Dermis microvascular lymphatic vessel endothelial cell (primary cell): ENCODE measurements at places on chromosomes 2 and 18. TPM values are rescaled to one million over a fixed set of nuclear protein-coding genes. Genes with fewer than 3 reads are reported as not detected.
A peak's percentile ranks its signal among the peaks of the same experiment; 100 is the strongest.

DNA sequence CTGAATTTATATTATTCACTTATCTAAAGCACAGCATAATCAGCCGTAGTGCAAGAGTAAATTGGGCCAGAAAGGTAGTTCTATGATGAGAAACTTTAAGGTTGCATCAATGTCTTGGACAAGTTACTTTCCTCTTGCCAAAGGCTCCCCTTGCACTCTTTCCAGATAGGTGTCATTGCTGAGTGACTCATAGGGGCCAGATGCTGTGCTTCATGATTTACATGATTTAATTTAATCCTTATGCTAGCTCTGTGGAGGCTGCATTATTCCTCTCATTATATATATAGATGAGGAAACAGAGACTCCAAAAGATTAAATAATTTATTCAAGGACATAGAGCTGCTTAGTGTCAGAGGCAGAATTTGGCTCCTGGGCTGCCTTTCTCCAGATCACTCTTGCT lies 5.0 kb downstream of the CFAP221 start:
- no peak for DNase-seq

GRCh38 chr18:58013241-58014211 lies 30.5 kb upstream of the NEDD4L start:
- peak; percentile 16 for DNase-seq

DNA sequence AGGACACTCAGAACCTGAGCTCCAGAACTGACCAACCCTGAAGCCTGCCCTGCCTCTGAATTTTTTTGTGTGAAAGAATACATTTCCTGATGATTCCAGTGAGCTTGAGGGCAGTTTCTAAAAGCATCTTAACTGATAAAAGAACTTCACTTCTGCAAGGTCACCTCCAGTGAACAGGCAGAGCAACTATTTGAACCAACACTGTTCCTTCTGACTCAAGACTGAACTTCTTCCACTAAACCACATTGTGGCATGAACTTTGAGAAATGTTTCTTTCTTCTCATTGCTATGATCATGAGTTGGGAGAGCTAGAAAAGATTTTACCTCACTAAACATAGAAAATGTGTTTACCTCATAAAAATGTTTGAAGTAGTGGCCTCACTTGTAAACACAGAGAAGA lies 83.8 kb upstream of the SERTAD2 start:
- no peak for DNase-seq

GRCh38 chr2:113221846-113222245 lies 48.1 kb downstream of the PSD4 start:
- no peak for DNase-seq

- no peak for DNase-seq
Observed at GRCh38 chr2:129801575-129801974, 177.9 kb upstream of the RAB6C start.

DNA sequence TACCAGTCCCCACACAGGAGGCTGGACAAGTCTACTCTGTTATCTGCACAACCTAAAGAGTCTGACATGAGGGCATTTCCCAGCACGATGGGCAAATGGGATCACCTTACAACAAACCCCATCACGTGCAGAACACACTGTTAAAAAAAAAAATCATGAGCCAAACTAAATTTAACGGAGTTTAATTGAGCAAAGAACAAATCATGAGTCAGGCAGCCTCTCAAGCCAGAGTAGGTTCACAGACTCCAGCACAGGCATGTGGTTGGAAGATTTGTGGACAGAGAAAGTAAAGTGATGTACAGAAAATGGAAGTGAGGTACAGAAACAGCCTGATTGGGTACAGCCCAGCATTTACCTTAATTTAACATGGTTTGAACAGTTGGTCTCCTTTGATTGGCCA lies 59.9 kb downstream of the KYNU start:
- no peak for DNase-seq

- no peak for DNase-seq
Observed at GRCh38 chr18:3513481-3513880, 63.5 kb downstream of the TGIF1 start.

- DNase-seq, result no peak
Observed at GRCh38 chr2:46157072-46157965, 139.9 kb upstream of the EPAS1 start.

DNA sequence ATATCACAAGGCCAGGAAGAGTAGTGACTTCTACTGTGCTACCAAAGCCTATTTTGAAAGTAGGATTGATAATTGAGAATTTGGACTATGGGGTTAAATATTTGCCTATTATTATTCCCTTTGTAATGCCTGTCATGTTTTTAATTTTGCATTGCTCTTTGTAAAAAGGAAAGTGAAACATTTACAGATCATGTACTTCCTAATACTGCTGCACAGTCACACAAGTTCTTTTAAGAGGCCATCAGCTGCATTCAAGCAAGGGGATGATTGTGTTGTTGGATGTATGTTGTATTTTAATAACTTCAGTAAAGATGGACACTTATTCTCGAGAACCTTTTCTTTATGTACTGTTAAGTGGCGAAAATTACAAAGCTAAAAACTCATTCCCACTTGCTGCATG lies 70.1 kb downstream of the PLEKHA3 start:
- DNase-seq, result no peak

GRCh38 chr2:128322715-128323554 lies 4.3 kb upstream of the HS6ST1 start:
- no peak for DNase-seq

DNA sequence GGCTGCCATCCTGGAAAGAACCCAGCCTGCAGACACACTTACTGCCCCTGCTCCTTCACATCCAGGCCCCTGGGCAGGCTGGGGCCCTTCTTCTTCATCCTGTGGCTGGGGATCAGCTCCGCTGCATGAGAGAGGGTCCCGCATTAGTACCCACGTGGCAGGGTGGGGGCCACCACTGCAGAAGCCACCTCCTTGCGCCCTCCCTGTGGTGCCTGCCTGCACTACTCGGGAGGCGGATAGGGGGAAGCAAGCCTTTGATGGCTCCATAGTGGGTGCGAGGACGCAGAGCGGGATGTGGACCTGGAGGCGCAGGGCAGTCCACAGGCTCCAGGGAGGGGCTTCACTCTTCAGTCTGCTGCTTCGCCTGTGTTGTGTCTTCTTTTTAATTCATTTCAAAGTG lies 46.7 kb downstream of the GPC1 start:
- no peak for DNase-seq

GRCh38 chr2:156472686-156473085 lies 36.5 kb downstream of the GPD2 start:
- no peak for DNase-seq

Gene FAM168B
- total RNA-seq, result 78.4 and 113 TPM in 2 replicates

- no peak for DNase-seq
Observed at GRCh38 chr18:59416818-59417217, 57.8 kb upstream of the LMAN1 start.

- DNase-seq, result no peak
Observed at GRCh38 chr18:10410472-10411308, 43.7 kb upstream of the APCDD1 start.

DNA sequence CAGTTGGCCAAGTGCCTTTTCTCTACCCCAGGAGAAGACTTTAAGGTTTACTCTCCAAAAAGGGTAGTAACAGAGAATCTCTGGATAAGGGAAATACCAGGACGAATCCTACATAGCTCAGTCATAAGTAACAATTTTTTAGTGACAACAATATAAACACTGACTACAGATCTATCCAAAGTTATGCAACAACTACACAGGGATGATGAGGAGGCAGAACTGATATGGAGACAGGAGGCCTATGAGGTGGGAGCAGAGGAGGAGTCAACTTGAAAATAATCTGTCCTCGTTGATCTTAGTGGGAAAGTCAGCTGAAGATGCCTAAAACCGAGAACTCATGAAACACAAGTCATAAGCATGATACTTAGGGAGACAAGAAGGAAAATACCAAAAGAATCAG lies 40.2 kb downstream of the SLC35F5 start:
- no peak for DNase-seq

Gene MLPH
- total RNA-seq, result 0.25 TPM in 1 of 2 replicates, not detected in the other

Gene SPATA3
- not detected in 2 replicates for total RNA-seq

- DNase-seq, result no peak
Observed at GRCh38 chr2:144240656-144241339, 279.1 kb downstream of the ZEB2 start.

Gene CTNNA2
- total RNA-seq, result not detected in 2 replicates

DNA sequence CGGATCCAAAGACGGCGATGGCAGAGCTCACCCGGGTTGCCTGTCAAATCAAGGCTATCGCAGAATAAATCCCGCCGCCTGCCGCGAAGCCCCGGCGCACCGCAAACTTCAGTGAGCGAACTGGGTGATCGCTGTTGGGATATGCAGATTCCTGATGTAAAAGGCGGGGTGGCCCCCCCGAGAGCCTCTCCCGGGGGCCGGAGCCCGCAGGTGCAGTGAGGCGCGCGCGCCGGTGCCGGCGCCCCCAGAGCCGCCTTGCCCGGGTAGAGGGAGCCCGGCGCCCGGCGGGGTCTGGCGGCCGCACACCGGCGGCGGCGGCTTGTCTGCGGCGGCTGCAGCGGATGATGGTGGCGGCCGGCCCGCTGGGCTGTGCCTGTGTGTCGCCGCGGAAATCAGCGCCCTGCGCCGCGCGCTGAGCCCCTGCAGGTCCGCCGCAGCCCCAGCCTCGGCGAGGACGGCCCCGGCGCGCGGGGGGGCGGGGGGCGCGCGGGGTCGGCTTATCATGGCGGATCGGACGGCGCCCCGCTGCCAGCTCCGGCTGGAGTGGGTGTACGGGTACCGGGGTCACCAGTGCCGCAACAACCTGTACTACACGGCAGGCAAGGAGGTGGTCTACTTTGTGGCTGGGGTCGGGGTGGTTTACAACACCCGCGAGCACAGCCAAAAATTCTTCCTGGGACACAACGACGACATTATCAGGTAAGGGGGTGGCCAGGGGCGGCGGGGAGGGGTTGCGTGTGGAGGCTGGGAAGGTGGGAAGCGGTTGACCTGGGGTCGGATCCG lies 1.3 kb downstream of the EML6 start:
- DNase-seq, result no peak

DNA sequence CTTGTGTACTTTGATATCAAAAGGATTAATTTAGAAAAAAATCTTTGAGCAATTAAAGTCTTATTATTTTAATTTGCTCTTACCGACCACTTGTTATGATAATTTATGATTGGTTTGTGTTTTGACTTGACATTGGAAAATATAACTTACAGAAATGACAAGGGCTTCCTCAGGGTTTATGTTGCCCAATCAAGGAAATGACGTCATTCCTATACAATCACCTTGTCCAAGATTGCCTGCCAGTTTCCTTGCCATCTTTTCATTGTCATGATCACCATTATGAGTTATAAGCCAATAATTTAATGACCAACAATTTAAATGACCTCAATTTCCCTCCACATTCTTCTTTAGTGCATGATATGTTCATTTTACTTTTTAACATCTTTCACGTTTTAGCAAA lies 351.8 kb upstream of the TMEFF2 start:
- DNase-seq, result no peak

Gene LYPD6
- total RNA-seq, result 7.8 and 13.3 TPM in 2 replicates

Gene SLC23A3
- total RNA-seq, result 0.64 and 0.89 TPM in 2 replicates

- peak; percentile 34 for DNase-seq
Observed at GRCh38 chr2:207115715-207116364, 49.9 kb downstream of the KLF7 start.

GRCh38 chr18:22999212-22999611 lies 66.1 kb downstream of the RBBP8 start:
- peak; percentile 22 for DNase-seq

Gene PTPRN
- total RNA-seq, result not detected in 2 replicates

GRCh38 chr2:210475706-210476105 lies 853 bp downstream of the LANCL1 start:
- peak; percentile 2 for DNase-seq

DNA sequence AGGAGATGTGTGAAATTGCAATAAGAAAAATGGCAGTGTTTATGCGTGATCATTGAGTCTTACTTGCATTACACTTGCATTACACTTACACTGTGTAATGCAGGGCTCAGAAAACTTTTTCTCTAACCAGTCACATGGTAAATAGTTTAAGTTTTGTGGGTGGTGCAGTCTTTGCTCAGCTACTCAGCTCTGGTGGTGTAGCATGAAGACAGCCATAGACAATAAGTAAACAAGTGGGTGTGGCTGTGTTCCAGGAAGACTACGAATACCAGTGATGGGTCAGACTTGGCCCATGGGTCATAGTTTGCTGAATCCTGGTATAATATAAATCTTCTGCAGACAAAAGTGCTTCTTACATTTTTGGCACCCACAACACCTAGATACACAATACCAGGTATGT lies 115.6 kb upstream of the CYP1B1 start:
- no peak for DNase-seq

Gene LYG2
- total RNA-seq, result not detected in 2 replicates

Gene HOXD4
- total RNA-seq, result 2.3 and 2.5 TPM in 2 replicates

GRCh38 chr2:217162533-217162932 lies 302.7 kb upstream of the TNP1 start:
- no peak for DNase-seq

DNA sequence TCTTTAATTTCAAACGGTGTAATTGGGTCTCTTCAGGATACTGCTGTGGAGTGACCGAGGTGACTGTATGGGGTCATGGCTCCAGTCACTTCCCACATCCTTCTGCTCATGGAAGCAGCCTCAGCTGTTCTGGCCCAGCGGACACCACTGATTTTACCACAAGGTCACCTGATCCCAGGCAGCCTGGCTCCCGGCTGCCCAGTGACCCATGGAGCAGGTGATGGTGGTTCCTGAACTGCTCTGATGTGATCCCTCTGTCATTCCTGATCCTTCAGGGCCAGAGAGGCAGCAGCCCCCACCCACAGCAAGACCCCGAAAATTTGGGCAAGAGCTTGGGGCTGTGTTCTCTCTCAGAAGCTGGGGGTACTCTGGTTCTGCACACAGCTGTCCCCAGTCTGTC lies 35.5 kb upstream of the HS6ST1 start:
- no peak for DNase-seq

- no peak for DNase-seq
Observed at GRCh38 chr2:162058973-162059668, 14.9 kb downstream of the DPP4 start.

Gene FRZB
- 0.13 and 0.51 TPM in 2 replicates for total RNA-seq

DNA sequence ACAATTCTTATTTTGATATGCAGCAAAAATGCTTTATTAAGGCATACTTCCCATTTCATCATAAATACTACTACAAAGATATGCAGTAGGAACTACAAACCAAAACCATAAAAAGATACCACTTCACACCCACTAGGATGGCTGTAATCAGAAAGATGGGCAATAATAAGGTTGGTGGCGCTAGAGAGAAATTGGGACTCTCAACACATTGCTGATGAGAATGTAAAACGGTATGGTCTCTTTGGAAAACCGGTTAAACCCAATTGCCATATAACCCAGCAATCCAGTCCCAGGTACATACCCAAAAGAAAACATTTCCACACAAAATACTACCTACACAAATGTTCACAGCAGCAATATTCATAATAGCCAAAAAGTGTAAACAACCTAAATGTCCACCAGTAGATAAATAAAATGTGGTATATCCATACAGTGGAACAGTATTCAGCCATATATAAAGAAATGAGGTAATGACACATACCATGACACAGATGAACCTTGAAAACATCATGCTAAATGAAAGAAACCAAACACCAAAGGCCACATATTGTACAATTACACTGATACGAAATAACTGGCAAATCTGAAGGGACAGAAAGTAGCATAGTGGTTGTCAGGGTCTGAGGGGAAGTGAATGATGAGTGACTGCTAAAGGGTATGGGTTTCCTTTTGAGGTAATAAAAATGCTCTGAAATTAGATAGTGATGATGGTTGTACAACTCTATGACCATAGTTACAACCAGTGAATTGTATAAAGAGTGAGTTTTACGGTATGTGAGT lies 12.7 kb downstream of the SP3 start:
- no peak for DNase-seq

Gene CHRND
- not detected in 2 replicates for total RNA-seq

- no peak for DNase-seq
Observed at GRCh38 chr2:117128461-117128860, 686.0 kb upstream of the DDX18 start.

GRCh38 chr2:171334171-171334570 lies 99.6 kb downstream of the METTL8 start:
- no peak for DNase-seq

Gene GFPT1
- total RNA-seq, result 19.3 and 21.5 TPM in 2 replicates
